ENCODE measurements at places on chromosomes 1 and 21. TPM values are rescaled to one million over a fixed set of nuclear protein-coding genes. Genes with fewer than 3 reads are reported as not detected.

CLCA1 gene
- total RNA-seq, result not detected

DMRTA2 gene
- total RNA-seq, result not detected

- H3K4me3 ChIP-seq, result no peak overlapping the region
- H3K27me3 ChIP-seq, result no peaks in the 10 kb centered on the region
- H3K4me1 ChIP-seq, result peaks cover 5% of the 10 kb centered on the region
- H3K27ac ChIP-seq, result no peak overlapping the region
Observed at GRCh38 chr1:101284021-101284420, 47.2 kb downstream of the S1PR1 start.

DNA sequence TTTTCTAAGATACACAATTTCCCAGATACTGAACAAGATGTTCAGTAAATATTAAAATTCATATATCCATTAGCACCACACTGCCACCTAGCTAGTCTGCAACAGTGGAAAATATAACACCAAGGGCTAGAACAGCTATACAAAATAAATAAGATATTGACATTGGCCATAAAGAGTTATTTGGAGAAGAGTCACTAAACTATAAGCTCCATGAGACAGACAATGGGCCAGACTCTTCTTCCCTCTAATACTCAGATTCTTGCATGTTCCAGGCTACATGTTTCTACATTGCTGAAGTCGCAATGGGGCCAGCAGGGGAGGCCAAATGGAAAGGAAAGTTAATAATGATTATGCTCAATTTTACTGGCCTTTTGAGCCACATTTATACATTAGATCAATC, 21.5 kb downstream of the SPATA6 start:
- H3K4me1 ChIP-seq, result no peaks in the 10 kb centered on the region
- DNase-seq, result no peak
- no peak overlapping the region for H3K27ac ChIP-seq
- H3K4me3 ChIP-seq, result no peak overlapping the region
- peaks cover 7% of the 10 kb centered on the region for H3K36me3 ChIP-seq

DNA sequence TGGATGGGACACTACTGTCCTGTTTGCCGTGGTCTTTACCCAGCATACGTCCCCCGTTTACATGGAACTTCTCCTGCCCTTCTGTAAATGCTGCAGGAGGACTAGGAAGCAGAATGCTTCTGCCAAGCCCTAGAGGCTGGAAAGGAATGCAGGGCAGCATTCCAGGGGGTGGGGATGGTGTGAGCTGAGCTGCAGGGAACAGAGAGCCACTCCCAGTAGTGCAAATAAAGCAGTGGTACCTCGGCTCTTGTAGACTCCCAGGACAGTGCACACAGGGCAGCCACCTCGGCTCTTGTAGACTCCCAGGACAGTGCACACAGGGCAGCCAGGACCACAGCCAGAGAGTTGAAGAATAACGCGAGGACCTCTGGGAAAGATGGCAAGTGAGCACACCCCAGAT, 35.4 kb downstream of the PTPRU start:
- H3K36me3 ChIP-seq, result peaks cover 13% of the 10 kb centered on the region
- DNase-seq, result peak; percentile 81
- no peaks in the 10 kb centered on the region for H3K27me3 ChIP-seq
- H3K27ac ChIP-seq, result no peak overlapping the region
- H3K4me3 ChIP-seq, result no peak overlapping the region
- peaks cover 11% of the 10 kb centered on the region for H3K4me1 ChIP-seq

DNA sequence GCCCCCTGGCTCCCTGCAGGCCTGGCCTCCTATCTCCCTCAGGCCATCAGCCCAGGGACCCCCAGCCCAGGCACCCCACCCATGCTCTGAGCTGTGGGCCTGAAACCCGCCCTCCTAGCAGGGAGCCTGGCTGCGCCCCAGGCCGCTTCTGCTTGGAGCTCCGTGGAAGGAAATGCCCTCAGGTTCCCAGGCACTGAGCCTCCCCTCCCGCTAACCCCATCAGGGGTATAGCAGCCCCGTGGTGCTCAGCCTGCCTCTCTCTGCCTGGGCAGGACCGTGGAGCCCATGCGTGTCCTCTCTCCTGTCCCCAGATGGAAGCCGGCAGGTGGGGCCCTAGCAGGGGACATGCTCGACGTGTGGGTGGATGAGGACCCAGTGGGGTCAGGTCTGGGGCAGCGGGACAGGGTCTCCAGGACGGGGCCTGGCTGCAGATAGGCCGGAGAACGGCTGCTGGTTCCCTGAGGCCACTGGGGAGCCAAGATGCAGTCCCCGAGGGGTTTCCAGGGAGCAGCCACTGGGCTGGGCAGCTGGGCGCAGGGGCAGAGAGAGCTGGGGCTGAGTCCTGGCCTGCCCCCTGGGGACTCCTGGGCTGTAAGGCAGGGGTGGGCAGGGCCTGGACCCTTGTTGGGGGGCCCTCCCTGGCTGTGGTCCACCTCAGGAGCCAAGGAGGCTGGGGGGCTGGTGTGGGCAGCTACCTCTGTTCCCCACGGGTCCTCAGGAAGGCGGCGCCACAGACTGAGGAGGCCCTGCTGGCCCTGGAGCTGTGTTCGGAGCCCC, 75.5 kb downstream of the MORN1 start:
- no peaks in the 10 kb centered on the region for H3K36me3 ChIP-seq
- no peaks in the 10 kb centered on the region for H3K27me3 ChIP-seq
- no peak overlapping the region for H3K4me3 ChIP-seq

DNA sequence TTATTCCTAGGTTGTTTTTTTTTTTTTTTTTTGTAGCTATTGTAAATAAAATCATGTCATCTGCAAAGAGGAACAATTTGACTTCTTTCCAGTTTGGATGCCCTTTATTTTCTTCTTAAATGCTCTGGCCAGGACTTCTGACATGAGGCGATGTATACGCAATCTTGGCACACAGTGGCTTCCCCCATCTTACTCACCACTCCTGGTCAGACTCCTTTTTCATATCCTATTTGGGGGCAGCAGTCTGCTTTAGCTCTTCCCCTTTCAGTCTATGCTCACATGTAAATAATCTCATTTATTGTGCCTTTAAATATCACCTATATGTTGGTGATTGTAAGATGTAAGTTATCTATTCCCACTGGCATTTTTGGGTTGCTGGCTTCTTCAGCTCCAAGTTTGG, 56.1 kb downstream of the SLAMF6 start:
- H3K36me3 ChIP-seq, result no peaks in the 10 kb centered on the region
- no peak overlapping the region for H3K4me3 ChIP-seq
- no peak overlapping the region for H3K27ac ChIP-seq
- no peaks in the 10 kb centered on the region for H3K4me1 ChIP-seq

Measured in suprapubic skin (tissue), 4 donors.